Activated T-cell treated with anti-CD3 and anti-CD28 coated beads, Interleukin-2, amount 50 U/mL, for 48 hours (primary cell): ENCODE measurements at places on chromosomes 4 and X.
A peak's percentile ranks its signal among the peaks of the same experiment; 100 is the strongest.

- DNase-seq = no peak
These were observed 288.2 kb upstream of the UGT8 start for GRCh38 chr4:114310296-114310925.

DNA sequence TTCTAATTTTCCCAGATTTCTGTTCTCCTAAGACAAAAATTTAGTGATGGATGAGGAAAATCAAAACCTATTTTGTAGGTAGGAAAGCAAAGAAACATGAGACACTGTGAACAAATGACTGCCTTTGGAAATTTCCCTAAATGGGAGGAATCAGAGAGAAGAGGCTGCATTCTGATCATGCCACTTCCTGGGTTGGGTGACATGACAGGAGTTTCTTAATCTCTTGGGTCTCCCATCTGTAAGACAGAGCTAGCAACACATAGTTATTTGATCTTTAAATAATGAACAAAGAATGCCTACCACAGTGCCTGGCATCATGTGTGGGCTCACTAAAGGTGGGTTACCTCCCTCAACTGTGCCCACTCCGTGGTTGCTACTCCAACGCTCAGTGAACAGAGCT lies 57.1 kb downstream of the CCDC149 start:
- no peak for DNase-seq

GRCh38 chr4:99054428-99054994 lies 34.1 kb downstream of the ADH5 start:
- no peak for DNase-seq

DNA sequence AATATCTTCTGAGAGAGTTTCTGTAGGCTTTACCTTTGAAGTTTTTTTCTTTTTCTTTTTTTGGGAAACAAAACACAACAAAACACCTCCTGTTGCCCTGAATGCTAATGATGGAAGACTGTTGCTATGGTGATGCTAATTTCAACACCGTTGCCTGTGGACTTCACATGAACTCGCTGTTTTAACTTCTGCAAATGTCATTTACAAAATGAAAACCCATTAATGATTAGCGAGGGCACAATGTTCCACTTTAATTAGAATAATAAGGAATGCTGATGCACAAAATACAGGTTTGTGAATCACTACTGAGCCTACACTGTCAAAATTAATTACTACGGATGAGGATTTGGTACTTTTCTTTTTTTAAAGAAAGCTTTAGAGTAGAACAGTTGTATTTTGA lies 227.1 kb upstream of the FTHL17 start:
- DNase-seq = no peak

- no peak for DNase-seq
These were observed 37.7 kb upstream of the ADGRA3 start for GRCh38 chr4:22553560-22553959.

GRCh38 chr4:5027346-5027745 lies 8.1 kb upstream of the CYTL1 start:
- DNase-seq = no peak

DNA sequence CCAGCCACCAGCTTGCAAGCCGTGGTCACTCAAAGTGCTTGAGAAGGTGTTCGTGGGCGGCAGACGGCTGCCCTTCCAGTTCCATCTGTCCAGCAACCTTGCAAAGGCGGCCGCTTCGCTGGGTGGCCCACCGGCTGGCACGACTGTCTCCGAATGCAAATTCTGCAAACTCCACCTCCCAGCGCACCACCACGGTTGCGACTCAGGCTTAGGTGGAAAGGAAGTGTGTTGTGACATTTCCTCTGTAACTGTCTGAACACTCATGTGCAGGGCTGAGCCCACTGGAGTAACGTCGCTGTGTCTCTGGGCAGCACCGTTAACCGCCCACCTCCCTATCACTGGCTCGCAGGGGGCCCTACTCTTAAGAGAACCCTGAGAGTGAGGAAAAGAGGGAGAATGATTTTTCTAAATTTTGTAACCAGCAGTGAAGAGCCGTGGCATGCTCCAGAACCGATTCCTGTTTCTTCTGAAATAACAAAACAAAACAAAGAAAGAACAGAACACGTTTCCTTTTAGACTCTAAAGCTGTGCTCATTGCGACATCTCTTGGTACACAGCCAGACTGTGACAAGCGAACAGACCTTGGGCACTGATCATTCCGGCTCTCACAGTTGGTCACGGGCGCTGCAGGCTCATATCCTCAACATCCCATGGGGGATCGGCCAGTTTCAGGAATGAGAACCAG lies at the start of gene P2RY8:
P2RY8 (minus strand) TSS at position 155 of the 685 bp plus-strand sequence. CDS start 70,627 bp downstream, outside the sequence.
- peak; percentile 87 for DNase-seq

- DNase-seq = no peak
These were observed 70.8 kb upstream of the PGRMC2 start for GRCh38 chr4:128358231-128358912.
